Colonic mucosa (tissue), 4 donors: ENCODE measurements at places on chromosomes 12 and 14. TPM values are rescaled to one million over a fixed set of nuclear protein-coding genes. Genes with fewer than 3 reads are reported as not detected.
A peak's percentile ranks its signal among the peaks of the same experiment; 100 is the strongest.

- DNase-seq = no peak
Measured at GRCh38 chr12:90574676-90575075, 380.3 kb downstream of the CCER1 start.

DNA sequence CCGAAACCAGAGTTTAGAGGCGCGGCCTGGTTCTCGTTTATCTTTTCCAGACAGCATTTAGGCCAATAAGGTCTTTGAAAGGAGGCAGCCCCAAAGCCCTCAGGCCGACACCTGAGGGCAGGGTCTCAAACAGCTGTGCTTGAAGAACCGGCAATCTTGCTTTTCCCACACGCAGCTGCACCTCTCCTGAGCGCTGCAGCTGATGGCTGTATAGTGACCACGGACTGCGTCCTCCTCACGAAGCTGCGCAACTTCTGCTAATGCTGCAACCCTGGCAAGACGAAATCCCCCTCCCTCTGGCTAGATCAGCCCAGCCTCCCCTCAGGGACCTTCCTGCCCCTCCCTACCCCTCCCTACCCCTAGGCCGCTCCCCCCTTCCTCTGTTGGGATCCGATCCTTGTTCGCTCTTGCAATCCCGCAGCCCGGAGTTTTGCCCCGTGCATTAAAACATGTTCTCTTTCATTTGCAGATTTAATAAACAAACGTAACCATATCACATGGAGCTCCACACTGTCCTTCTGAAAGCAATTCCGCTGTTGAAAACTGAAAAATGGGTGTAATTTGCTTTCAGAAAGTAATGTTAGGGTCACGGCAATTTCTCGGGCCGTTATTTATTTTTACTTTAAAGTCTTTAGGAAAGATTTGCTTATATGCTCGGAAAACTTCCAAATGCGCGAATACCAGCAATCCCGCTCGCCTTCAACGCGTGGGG lies 4.8 kb upstream of the PAX9 start:
- DNase-seq = no peak

POLE2 gene
- total RNA-seq = 2.5 TPM

DNA sequence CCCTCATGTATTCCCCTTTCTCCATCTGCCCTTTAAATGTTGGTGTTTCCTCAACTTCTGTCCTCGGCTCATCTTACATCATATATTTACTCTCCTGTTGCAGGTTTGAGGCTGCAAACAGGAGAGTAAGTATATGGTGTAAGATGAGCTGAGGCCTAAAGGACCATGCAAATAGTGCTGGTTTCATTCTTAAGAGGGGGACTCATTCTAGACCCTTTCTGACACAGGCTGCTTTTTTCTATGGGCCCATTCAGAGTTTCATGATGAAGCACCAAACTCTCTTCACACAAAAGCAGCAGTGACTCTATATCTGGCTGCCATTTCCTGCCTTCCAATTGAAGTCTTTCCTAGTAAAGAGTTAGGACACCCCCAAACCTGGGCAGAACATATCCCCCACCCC lies 218.5 kb downstream of the PHLDA1 start:
- no peak for DNase-seq

DNA sequence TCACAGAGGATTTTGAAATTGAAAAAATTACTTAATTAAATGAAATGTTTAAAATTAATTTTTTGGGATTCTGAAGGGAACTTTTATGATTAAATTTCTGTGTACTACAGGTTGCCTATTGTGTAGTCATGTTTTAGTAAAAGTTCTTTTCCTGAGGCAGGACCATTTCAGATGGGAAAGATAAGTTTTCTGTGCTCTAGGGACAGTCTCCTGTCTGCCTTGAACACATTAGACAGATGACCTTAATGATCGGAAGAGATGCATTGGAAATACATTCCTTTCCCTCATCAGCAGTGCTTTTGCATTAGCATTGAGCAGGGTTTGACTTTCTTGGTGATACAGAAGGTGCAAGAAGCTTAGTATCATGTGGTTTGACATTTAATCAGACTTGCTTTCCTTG lies 28.1 kb downstream of the CRADD start:
- no peak for DNase-seq

DNA sequence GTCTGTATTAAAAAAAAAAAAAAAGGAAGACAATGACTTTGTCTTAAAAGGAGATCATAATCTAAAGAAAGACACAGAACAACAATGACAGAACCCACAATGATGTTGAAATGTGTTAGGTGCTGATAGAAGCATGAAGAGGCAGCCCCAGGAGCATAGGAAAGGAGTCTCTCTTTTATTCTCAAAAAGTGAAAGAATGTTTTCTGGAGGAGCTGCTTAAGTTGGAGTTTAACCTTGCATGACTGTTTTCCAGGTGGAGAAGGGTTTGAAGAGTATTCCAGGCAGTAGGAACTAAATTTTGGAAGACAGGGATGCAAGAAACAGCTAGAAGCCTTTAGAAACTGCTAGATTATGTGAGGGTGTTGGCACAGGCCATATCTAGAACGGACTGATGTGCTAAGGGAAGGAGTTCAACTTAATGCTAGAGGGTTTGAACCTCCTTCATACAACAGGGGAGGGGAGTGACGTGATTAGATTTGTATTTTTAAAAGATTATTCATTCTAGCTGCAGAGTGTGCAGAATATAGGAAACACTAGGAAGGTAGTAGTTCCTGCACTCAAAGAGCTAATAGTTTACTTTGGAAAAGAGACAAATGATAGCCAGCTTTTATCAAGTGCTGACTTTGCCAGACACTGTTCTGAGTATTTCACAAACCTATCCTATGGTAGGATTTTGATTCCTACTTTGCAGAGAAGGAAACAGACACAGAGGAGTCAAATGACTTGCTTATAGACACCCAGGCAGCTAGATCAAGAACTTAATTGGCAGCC lies 4.6 kb upstream of the RPL6 start:
- no peak for DNase-seq

HOXC5 gene
- total RNA-seq = not detected

ERC1 gene
- total RNA-seq = 41.9 TPM

RTL1 gene
- total RNA-seq = not detected

- DNase-seq = peak; percentile 6
Measured at GRCh38 chr14:76771437-76771980, 10.2 kb downstream of the VASH1 start.

DNA sequence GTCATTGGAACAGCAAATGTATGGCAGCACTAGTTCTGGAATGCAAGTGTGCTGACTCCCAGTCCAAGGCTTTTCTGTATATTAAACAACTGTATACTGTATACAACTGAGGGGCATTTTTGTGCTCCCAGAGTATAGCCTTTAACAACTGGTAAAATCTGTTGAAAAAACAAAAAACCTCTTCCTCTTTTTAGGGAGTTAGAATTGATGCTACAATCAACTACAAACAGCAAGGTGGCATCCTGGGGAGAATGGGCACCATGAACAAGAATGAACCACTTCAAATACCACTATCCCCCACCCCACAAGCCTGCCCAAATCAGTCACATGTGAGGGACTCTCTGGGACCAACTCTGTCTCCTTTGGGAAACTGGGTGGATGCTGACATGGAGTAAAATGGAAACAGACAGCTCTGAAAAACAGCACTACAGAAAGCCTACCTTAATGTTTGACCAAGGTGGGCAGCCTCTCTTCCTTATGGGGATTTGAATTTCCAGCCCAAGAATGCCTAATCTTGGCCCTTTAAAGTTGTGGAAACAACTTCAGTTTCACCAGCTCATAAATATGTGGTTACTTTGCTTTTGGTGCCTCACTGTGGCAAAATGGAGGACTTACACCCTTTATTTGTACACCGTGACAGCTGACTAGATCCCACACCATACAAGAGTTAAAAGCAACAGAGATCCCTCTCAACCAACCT lies 7.5 kb downstream of the VTI1B start:
- peak; percentile 30 for DNase-seq

GPD1 gene
- 3.4 TPM for total RNA-seq

- no peak for DNase-seq
Measured at GRCh38 chr12:103386451-103386850, 109.3 kb downstream of the C12orf42 start.

FOXG1 gene
- total RNA-seq = not detected

SMCO2 gene
- not detected for total RNA-seq

MYH6 gene
- not detected for total RNA-seq

DNA sequence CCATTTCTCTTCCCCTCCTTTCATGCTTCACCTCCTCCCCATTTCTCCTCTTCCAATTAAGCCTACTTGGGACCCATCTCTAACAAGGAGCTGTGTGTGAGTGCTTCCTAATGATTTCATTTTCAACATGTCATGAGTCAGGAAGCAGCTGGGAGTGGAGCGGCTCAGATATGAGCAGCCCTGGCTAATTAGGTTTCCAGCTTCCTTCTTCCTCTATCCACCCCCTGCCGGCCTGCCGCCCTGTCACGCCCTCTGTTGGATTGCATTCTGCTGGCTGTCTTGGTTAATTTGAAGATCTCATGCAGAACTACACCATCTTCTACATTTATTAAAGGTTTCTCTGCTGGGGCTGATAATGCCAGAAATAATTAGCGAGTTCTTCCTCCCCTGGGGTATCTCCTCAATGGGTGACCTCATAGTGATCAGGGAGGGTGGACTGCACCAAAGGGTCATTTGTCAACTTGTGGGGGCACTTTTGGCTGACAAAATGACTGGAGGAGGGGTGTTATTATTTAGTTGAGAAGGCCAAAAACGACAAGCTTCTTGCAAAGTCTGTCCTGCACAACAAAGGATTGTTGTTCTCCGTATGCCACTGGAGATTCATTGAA lies 300.9 kb upstream of the SRRM4 start:
- peak; percentile 43 for DNase-seq

GRCh38 chr14:90522571-90523191 lies 125.9 kb downstream of the CALM1 start:
- DNase-seq = no peak

DNA sequence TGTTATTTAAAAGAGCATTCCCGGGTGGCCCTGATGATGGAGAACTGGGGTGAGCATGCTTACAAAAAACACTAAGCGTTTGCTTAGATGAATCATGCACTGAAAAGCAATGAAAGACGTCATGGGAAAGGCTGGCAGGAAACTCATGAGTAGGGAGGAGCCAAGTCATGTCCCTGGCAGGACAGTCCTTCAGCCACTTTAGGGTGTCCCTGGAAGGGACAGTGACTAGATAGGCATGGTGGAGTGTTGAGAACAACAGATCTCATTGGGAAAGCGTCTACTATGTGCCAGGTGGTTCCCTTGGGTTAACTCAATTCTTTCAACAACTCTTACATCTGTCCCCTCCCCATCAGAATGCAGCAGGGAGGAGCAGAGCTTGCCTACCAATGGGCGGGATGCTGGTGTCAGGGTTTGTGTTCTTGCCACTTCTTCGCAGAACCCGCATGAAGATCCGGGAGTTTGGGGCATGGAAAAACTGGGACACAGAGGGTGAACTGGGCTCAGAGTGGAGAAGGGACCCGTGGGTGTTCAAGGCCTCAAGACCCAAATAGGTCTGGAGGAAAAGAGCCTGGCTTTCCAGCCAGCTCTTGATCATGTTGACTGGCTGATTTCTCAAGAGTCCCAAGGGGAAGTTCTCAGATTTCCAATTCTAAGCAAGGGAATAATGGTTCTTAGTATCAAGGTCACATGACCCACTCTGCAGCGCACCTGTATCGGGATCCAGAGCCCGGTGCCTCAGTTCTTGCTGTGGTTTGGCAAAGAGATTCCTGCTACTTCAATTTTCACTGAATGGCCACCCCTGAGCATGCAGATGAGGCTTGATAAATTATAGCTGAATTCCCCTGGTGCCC lies 653.9 kb upstream of the TBX3 start:
- DNase-seq = peak; percentile 45

PNP gene
- 123 TPM for total RNA-seq

DNA sequence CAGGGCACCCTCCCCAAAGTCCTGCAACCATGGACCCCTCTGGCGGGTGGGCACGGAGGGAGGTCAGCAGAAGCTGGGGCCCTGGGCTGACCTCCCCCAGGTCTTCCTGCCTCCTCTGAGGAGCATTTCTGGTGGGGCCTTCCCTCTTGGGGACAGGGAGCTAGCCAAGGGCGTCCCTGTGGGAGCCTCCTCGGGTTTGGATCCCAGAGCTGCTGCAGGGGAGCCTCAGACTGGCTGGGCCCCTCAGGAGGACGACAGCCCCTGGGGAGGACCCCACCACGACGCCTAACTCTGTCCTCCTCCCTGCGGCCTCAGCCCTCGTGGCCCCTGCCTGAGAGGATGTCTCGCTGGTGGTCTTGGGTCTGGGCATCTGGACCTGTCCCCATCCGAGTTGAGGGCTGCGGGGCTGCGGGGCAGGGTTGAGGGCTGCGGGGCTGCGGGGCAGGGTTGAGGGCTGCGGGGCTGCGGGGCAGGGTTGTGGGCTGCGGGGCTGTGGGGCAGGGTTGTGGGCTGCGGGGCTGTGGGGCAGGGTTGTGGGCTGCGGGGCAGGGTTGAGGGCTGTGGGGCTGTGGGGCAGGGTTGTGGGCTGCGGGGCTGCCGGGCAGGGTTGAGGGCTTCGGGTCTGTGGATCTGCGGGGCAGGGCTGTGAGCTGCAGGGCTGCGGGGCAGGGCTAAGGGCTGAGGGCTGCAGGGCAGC lies 37.4 kb downstream of the FBRSL1 start:
- DNase-seq = no peak

GRCh38 chr12:118038137-118038536 lies 21.6 kb downstream of the RFC5 start:
- no peak for DNase-seq

GRCh38 chr14:58833634-58834378 lies 196.0 kb downstream of the DACT1 start:
- no peak for DNase-seq
